ENCODE measurements at places on chromosomes 6 and 20.

GRCh38 chr6:87806099-87806498 lies 104.1 kb upstream of the AKIRIN2 start:
- DNase-seq = no peak

DNA sequence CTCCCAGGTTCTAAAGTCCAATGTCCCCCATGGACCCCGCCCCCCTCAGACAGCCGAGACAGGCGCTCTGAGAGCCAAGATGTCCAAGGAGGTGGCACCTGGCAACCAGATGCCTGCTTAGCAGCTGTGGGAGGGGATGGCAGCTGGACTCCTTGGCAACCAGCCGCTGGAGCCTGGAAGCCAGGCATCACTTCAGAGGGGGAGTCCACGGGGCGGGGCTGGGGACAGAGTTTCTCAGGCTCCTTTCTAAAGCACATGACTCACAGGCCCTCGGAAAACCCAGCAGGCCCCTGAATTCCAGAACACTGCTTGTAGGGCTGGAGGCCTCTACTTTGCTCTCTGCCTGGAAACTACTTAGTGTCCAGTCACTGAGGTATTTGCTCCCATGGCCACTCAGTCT lies 51.5 kb downstream of the PREX1 start:
- DNase-seq = no peak

DNA sequence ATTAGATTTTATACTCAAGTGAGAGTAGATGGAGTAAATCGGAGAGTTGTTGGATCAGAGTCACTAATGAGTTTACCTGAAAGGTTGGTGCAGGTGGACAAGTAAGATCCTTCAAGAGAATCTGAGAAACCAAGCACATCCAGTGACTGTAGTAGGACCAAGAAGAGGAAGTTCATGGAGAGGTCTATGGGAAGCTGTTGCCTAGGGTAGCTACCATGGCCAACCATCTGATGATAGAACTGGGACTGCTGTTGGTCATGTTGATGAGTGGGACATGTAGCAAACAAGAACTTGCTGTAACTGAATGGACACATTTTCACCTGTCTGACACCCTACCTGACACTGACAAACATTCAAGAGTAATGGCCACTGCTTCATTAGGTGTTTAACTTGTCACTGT lies 11.3 kb upstream of the ADGB start:
- no peak for DNase-seq

DNA sequence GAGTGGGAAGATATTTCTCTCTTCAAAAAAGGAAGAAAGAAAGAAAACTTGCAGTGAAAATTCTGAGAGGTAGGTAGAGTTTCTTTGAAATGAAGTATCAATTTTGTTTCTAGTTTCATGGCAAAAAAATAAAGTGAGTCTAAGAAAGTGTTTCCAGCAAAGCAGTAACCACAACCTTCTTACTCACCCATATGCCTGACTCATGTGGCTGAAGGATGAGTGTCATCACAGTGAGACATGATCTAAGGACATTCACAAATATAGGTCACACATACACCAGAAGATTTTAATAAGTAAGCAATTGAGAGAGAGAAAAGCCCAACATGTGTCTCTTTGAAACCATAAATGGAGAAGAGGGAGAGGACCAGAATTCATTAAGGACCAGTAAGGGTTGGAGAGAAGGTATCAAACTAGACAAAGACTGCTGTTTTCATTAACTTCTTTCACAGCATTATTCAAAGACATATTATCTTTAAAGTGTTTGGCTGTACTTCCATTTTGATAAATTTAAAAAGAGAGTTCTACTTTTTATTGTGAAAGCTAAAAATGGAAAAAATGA lies 169.5 kb downstream of the FRK start:
- DNase-seq = no peak

GRCh38 chr20:6703047-6703446 lies 64.4 kb upstream of the BMP2 start:
- no peak for DNase-seq

DNA sequence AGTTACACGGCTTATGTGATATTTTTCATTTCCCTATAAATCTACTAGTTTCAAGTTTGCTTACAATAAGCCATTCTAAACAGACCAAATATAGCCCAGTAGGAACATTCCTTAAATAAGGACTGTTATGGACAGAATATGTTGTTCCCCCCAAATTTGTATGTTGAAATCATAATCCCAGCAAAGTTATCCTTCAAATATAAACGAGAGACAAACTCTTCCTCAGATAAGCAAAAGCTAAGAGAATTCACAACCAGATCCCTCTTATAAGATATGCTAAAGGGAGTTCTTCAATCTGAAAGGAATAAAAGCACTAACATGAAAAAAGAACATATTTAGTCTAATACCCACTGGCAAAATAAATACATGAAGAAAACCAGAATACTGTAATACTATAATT lies 795.5 kb upstream of the GJE1 start:
- DNase-seq = no peak

DNA sequence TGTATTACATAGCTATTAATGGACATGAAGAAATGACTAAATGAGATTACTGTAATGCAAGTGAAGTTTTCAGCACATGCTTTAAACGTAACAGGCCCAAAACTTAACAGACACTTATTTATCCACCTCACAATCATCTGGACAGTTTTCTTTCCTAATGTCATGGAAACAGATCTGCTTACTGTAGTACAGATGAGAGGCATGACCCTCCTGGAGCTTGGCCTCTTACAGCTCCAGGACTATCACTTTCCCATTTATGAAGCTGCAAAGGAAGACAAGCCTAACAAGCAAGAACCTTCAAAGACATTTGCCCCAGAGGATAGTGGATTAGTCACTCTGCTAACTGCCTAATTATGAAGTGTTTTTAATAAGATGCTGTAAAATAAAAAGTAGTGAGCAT lies 419.3 kb downstream of the PHF3 start:
- DNase-seq = no peak

- peak; percentile 87 for DNase-seq
Observed at GRCh38 chr20:37526238-37526838, 1.3 kb downstream of the BLCAP start.

DNA sequence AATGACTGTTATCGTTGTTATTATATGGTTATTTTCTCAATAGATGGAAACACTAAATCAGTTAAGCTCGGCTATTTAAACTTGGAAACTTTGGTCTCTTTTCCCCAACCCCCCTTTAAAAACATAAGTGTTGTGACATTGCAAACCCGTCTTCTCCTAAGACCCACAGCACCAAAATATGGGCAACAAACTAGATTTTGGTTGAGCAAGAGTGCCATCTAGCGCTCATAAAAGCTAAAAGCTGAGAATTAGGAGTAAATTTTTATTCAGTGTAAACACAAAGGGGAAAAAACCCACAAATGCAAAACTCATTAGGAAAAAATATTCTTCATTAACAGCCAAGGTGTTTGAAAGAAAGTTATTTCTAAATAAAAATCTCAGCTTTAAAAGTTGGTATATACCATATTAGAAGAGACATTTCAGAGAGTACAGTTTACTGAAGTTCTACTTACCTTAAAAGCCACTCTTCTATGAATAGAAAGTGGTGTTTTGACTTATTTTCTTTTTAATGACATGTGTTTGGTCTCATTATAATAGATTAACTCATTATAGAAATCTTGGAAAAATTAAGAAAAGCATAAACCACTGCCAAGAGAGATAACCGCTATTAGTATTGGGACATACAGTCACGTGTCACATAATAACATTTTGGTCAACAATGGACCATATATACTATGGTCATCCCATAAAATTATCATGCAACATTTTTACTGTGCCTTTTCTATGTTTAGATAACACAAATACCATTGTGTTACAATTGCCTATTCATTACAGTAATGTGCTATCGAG lies 21.1 kb downstream of the SESN1 start:
- DNase-seq = peak; percentile 51

DNA sequence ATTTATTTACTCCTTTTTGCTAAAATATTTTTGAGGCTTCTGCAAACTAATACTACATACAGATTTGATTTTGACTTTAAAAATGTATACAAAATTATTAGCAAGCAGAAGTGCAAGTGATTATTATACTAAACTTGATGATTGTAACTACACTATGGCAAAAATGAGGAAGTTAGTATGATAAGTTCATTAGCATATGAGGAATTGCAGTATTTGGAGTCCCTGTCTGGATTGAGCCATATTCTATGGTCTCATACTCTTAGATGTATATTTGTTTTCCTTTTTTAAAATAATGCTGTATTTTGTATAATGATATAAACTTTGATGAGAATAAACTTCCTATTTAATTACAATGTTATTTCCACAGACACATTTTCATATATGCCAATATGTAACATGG lies 13.9 kb downstream of the CRISP3 start:
- no peak for DNase-seq

- DNase-seq = peak; percentile 28
Observed at GRCh38 chr6:146041282-146041681, 12.4 kb downstream of the GRM1 start.

DNA sequence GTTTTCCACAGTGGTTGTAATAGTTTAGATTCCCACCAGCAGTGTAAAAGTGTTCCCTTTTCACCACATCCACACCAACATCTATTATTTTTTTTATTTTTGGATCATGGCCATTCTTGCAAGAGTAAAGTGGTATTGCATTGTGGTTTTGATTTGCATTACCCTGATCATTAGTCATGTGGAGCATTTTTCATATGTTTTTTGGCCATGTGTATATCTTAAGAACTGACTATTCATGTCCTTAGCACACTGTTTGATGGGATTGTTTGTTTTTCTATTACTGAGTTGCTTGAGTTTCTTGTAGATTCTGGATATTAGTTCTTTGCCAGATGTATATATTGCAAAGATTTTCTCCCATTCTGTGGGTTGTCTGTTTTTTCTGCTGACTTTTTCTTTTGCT lies 820.1 kb downstream of the TENT5A start:
- DNase-seq = no peak

DNA sequence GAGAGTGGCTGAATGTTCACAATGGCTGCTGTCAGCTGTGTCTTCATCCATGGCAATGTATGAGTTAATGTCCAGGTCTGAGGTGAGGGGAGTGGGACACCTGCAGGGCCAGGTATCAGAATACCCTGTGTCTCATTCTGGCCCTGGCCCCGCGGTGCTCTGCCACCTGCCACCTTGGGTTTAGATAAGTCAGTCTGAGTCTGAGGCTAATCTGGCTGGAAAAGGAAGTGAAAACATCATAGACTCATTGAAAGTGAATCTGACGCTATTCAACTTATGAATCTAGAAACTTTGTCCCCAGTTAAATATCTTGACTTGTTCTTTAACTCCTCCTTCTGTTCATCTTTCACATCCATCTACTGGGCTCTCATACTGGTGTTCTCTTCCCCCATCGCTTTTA lies 267.1 kb upstream of the JAG1 start:
- no peak for DNase-seq

DNA sequence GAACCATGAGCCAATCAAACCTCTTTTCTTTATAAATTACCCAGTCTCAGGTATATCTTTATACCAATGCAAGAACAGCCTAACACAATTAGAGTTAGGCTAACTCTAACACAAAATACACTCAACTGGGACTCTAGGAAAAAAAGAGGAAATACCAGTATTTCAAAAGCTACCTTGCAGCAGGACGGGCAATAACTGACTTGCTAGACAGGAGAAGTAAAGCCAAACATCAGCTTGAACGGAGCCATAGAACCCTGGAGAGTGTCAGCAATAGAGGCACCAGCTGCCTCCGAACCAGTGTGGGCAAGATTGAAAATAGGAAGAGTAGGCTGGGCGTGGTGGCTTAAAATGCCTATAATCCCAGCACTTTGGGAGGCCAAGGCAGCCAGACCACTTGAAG lies 162.0 kb upstream of the SOX4 start:
- DNase-seq = no peak

DNA sequence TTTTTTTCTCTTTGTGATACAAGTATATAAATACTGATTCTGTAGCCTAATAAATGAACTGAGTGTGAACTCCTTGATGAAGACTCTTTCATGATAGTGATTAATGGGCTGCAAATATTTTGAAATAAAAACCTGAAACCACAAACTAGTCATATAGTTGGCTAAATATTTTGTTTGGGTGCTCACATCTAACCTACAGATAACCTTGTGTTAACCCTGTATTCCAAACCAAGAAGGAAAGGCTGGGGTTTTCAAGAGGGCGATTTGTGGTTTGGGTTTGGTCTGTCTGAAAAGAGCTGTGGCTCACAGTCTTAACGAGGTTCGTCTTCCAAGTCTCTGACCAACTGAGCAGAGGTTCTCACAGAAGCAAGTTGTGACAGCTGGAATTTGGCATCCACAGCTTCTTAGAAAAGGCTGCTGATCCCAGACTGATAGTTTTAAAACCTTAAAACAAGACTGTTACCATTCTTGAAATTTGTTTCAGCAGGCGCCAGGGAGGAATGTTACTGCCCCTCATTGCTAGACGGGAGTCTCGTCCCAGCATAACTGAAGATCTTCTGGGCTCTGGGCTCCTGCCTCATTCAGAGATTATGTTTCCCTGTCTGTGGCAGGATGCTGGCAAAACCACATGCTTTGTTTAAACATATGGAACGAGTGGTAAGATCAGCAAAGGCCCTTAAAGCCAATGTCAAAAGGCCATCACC lies 736.4 kb upstream of the MARCKS start:
- DNase-seq = no peak

GRCh38 chr6:127404133-127404532 lies 55.1 kb downstream of the KIAA0408 start:
- DNase-seq = no peak

- no peak for DNase-seq
Observed at GRCh38 chr20:64051561-64052325, 2.3 kb upstream of the SOX18 start.

DNA sequence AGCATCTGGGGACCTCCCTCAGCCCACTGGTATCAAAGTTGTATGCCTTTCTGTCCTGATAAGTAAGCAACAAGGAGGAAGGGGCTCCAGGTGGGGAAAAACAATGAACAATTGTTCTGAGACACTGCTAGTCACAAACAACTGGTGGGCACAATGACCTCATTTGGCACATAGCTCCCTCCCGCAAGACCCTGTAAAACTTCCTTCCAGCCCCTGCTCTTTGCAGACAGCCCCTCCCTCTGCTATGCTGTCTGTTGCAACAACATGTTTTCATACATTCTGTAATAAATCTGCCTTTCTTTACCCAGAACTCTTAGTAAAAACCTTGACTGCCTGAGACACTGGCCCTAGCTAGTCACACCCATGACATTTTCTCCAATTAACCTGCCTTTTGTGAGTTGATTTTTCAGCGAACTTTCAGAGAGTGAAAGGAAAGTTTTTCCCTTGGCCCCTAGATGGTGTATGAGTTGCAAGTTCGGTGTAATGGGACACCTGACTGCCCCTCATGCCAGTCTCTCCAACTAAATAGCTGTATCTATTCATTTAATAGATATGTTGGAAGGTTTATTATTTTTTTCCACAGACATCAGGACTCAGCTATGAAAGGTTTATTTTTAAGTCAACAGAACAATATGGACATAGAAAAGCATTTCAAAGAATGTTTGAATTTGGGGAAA lies 142.3 kb upstream of the SLC22A16 start:
- peak; percentile 62 for DNase-seq

GRCh38 chr6:16345449-16346330 lies 107.3 kb downstream of the GMPR start:
- no peak for DNase-seq

DNA sequence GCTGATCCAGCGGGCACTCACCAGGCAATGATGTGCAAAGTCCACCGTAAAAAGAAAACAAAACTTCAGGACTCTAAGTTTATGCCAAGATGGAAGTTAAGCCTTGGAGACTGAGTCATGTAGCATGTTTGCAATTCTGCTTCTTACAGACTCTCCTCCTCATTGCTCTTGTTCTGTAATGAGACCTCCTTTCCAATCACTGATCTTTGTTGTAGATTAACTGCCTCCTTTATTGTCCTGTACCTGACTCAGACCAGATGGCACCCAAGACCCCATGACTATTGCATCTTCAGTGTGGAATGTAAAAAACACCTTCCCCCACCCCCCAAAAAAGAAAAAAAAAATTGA lies 11.2 kb downstream of the NEU1 start:
- no peak for DNase-seq

- peak; percentile 8 for DNase-seq
Observed at GRCh38 chr6:144778773-144779492, 493.8 kb downstream of the UTRN start.

All from iPS-NIHi11 (cell line).